SK-N-DZ (cell line): ENCODE measurements at places on chromosomes 1 and 21.

DNA sequence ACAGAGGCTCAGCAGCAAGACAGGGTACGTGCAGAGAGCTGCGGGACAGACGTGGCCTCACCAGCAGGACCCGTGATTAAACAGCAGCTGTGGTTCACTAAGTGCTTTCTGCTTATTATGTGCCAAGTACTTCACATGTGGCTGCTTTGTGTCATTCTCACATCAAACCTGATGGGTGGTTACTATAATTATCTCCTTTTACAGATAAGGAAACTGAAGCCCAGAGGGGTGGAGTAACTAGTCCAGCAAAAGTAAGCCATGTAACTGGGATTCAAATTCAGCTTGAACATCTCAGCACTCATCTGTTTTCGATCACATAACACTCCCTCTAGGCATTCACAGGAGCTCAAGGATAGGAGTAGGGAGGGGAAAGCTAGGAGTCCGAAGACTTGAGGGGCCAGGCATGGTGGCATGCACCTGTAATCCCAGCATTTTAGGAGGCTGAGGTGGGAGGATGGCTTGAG, 50.8 kb upstream of the CLIC4 start:
- DNase-seq, result peak; percentile 80

DNA sequence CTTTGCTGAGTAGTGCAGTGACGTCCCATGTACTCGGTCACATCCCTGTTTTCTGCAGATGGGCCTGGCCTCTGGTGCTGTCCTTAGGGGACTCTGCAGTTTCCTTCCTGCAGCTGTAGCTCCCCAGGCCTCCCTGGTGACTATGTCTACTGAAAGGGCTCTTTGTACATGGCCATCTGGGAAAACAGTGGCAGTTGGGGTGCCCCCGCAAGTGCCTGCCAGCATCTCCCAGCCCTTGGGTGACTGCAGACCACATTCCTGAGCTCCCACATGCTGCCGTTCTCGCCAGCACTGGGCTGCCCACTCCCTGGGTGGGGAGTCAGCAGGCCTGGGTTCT, 37.5 kb upstream of the KCNA10 start:
- DNase-seq, result no peak

GRCh38 chr1:154557248-154557938, 1.1 kb downstream of the UBE2Q1 start:
- DNase-seq, result no peak

DNA sequence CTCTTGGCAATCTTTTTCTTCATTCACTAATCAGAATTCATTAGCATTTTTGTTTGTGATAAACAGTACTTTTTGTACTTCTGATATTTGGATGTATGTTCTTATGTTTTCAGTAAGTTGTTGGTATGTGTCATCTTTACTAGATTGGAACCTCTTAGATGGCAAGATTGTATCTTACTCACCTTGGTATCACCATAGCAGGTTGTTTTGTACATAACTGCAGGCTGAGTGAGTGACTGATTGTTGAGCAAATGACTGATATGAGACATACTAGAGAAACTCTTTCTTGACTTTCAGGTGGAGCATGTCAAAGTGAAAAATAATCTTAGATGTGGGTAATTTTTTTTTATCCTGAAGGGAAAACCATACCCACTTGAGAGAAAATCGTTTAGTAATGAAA, 173.7 kb downstream of the CLEC20A start:
- no peak for DNase-seq

- no peak for DNase-seq
Measured at GRCh38 chr1:225987491-225988316, 11.4 kb downstream of the SDE2 start.

DNA sequence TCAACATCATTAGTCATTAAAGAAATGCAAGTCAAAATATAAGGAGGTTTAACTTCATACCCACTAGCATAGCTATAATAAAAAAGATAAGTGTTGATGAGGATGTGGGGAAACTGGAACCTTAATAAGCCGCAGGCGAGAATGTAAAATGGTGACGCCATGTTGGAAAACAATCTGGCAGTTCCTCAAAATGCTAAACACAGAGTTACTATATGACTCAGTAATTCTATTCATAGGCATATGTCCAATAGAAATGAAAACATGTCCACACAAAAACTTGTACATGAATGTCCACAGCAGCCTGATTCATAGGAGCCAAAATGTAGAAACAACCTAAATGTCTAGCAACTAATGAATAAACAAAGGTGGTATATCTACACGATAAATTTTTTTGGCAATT, 23.2 kb downstream of the DDX59 start:
- DNase-seq, result no peak

DNA sequence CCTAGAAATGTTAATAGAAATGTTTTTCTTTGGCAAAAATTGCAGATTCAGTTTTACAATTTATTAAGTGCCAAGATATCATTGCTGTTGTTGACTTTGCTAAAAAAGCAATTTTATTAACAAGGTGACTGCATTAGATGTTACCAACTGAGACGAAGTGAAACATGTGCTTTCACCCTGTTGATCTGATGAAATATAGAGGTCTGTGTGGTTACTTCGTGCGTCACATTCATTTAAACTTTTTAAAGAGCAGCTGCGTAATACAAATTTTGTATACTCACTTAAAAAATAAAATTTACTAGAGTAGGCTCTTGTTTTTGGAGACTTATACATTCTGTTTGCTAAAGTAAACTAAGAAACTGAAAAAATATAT, 465.7 kb downstream of the USP25 start:
- no peak for DNase-seq

GRCh38 chr1:245614476-245614875, 459.7 kb downstream of the KIF26B start:
- peak; percentile 71 for DNase-seq

- DNase-seq, result no peak
Measured at GRCh38 chr1:232340446-232340845, 289.5 kb downstream of the SIPA1L2 start.

DNA sequence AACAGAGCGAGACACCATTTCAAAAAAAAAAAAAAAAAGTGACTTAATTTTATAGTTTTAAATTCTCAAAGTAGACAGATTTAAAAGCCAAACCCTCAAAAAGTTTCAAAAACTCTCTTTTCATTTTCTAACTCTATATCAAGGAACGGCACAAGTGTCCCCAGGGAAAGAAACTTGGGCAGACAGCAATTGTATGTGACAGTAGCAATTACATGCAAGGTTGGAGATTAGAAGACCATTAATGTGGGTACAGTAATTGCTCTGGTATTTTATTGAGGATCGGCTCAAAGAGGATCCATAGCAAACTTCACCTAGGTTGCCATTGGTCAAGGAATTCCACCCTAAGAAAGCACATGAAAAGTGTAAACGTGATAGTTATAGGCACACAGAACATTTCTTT, 46.2 kb downstream of the ACBD6 start:
- no peak for DNase-seq

GRCh38 chr1:34188418-34188817, 11.7 kb downstream of the C1orf94 start:
- no peak for DNase-seq

- DNase-seq, result no peak
Measured at GRCh38 chr1:160999376-160999775, 21.6 kb downstream of the F11R start.

DNA sequence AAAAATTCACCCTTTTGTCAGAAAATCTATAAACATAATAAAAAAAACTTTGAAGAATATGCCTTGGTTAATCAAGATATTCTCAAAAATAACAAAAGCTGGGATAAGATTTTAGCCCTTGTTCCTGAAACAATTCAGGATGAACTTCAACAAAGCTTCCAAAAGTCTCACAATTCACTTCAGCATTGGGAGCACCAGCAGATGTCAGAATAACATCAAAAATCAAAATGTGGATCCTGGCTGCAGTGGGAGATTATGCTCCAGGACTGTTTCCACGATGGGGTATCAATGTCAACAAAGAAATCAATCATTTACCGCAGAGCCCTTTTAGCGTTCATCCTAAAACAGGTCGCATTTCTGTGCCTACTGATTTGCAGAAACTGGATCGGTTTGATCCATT, 35.2 kb downstream of the ZNF670 start:
- no peak for DNase-seq

DNA sequence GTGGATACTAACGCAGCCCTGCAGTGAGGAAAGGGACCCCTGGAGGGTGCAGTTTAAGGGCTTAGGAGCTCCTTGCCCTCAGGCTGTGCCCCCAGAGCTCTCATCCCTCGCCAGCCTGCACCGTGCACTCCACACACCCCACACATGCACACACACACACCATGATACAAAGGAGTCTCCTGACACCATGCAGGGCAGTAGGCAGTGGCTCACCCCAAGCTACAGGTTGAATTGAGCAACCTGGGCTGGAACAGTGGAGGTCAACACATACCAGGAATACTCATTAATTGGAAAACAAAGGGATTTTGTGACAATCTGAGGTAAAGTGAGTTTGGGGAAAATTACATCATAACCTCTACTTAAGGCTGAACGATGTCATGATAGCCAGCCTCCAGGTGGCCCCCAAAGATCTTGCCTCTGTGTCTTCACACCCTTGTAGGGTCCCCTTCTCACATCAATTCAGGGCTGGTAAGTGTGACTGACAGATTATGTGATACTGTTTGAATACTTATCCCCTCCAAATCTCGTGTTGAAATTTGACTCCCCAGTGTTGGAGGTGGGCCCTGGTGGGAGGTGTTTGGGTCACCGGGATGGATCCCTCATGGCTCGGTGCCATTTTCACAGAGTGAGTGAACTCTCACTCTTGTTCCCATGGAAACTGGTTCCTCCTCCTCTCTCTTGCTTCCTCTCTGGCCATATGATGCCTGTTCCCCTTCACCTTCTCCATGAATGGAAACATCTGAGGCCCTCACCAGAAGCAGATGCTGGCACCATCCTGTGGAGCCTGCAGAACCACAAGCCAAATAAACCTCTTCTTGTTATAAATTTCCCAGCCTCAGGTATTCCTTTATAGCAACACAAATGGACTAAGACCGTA, 111.0 kb upstream of the RAB4A start:
- no peak for DNase-seq

DNA sequence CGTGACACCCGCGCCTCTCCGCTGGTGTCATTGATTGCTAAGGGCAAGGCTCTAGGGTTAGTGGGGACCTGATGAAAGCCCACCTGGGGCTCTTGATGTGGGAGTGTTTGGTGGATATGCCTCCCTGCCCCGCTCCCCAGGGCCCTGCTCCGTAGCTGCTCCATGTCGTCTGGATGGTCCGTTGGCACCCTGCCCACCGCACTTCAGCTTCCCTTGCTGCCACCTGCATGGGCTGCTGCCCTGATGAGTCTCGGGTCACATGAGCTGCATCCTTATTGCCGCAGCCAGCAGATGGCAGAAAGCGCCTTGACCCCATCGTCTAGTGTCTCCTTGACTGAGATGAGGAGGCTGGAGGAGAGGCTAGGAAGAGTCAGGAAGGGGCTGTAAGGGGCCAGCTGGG, 439.4 kb downstream of the CAMTA1 start:
- peak; percentile 33 for DNase-seq

- no peak for DNase-seq
Measured at GRCh38 chr1:210272666-210273065, 40.1 kb downstream of the SERTAD4 start.

DNA sequence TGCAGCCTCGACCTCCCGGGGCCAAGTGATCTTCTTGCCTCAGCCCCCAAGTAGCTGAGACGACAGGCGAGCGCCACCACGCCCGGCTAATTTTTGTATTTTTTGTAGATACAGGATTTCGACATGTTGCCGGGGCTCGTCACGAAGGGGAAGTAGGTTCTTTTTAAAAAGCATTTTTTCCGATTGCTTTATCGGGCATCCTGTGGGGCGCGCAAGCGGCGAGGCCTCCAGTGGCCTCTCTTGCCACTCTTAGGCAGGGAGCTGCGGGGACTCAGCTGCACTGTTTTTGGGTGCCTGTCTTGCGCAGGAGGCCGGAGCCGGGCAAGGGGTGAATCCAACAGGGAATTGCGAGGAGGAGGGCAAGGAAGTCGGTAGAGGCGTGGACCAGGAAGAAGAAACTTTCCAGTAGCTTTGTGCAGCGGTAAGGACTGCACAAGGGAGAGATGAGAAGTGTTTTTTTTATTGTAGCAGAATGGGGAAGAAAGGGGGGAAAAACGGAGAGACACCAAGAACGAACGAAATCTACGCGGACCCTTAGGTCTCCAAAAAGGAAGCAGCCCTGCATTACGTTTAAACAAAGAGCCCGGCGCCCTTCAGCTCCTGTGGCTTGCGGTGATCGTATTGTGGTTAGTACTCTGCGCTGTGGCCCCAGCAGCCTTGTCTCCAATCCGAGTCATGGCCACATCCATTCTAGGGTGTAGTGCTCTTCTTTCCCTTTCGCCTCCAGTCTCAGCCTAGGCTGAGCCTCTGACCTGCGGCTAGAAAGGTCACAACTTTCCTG, 164.8 kb downstream of the PPIAL4G start:
- no peak for DNase-seq

- DNase-seq, result no peak
Measured at GRCh38 chr21:44849616-44850130, 23.8 kb downstream of the PTTG1IP start.

GRCh38 chr1:50419192-50419906, 3.9 kb downstream of the DMRTA2 start:
- DNase-seq, result peak; percentile 34

GRCh38 chr1:229270547-229271447, at the start of gene RAB4A:
Gene RAB4A (plus strand): TSS chr1:229271111. CDS start chr1:229271340, 229 bp downstream.
- peak; percentile 81 for DNase-seq

DNA sequence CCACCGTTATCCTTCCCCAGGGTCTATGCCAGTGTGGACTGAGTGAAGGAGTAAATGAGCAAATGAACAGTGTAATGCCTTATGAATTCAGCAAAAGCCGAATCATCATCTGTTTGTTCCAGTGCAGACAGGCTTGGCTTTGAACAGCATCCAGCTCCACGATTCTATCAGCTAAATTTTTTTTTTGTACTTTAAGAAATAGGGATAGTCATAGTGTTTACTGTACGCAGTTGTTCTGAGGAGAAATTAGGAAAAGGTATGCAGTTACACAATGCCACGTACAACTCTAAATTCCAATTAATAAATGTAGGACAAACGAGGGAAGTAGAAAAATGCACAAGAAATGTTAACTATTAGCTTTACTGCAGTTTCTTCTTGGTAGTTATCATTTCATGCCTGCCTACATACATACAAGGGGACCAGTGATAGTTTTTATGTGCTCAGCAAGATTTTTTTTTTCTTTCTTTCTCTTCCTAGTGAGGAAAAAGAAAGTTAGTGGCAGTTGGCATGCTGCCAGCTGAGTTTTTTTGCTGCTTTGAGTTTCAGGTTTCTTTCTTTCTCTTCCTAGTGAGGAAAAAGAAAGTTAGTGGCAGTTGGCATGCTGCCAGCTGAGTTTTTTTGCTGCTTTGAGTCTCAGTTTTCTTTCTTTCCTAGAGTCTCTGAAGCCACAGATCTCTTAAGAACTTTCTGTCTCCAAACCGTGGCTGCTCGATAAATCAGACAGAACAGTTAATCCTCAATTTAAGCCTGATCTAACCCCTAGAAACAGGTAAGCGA, at the start of gene IFI44L:
IFI44L (plus strand) TSS at position 646 of the 777 bp plus-strand sequence. CDS start 7,468 bp downstream, outside the sequence.
- DNase-seq, result no peak
